ENCODE measurements at places on chromosomes 6 and 20.
A peak's percentile ranks its signal among the peaks of the same experiment; 100 is the strongest.

- DNase-seq, result no peak
Measured at GRCh38 chr6:158043008-158043407, 61.3 kb downstream of the SYNJ2 start.

DNA sequence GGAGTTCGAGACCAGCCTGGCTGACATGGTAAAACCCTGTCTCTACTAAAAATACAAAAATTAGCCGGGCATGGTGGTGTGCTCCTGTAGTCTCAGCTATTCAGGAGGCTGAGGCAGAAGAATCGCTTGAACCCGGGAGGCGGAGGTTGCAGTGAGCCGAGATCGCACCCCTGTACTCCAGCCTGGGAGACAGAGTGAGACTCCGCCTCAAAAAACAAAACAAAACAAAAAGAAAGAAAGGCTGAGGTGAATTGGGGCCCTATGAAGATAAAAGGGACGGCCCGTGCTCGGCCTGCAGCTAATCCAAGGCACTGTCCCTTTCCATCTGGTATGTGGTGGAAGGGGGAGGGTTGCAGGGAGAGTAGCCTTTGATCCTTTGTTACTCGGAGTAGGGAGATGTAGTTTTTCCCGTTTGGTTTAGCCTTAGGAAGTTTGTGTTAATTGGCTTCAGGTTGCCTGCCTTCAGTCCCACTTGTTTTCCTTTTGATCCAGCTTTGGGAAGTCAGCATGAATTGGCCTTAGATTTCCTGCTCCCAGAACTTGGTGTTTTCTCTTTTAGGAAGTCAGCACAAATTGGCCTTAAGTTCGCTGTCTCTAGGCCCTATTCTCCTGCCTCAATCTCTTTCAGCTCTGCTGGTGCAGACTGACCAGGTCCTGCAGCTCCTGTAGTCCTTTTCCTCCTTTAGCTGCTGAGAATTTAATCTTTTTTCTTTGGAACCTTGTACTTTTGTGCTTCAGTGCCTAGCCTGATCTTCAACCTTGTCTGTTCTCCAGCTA lies 36.1 kb upstream of the PAQR8 start:
- DNase-seq, result no peak

- DNase-seq, result no peak
Measured at GRCh38 chr6:166228839-166229528, 61.3 kb upstream of the TBXT start.

GRCh38 chr6:12270551-12271230 lies 19.5 kb upstream of the EDN1 start:
- no peak for DNase-seq

GRCh38 chr20:63704749-63705117 lies 3.0 kb downstream of the ARFRP1 start:
- DNase-seq, result no peak

GRCh38 chr6:30192076-30192475 lies 21.1 kb downstream of the TRIM26 start:
- no peak for DNase-seq

DNA sequence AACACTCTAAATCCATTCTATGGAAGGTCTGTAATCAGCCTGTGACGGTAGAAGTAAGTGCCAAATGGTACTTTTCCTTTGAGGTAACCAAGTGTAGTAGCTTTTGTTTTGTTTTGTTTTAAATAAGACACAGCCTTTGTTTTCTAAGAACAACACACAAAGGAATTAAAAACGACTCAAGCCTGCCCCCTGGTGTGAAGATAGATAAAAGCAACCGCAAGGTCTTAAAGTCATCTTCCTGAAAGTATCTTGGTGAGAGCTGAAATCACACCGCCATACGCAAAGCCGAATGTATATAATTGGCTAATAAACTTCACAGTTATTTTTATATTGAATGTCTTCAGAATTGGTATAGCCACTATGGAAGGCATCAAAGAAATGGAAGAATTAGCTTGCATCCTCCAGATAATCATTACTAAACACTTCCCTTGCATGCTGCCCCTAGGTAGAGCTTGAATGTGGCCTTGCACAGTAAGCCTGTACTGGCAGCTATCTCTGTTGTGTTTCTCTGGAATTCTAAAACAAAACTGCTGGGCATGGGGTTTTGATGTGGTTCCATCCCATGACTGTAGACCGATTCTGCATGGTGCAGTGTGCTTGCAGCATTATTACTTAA lies 95.6 kb downstream of the LAMP5 start:
- DNase-seq, result peak; percentile 26

DNA sequence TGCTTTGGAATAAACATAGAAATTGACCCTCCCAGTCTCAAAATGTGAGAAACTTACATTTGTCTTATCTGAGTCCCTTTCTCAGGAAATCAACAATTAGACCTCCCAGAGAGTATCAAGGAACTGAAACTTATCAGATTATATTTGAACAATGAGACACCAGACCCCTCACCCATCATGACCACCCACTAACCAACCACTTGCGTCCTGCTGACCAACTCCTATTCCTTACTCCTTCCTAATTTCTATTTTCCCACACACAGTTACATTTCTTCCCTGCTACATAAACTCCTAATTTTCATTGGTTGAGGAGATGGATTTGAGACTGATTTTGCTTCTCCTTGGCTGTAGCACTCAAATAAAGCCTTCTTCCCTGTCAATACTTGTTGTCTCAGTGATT lies 97.9 kb downstream of the TPBG start:
- no peak for DNase-seq

DNA sequence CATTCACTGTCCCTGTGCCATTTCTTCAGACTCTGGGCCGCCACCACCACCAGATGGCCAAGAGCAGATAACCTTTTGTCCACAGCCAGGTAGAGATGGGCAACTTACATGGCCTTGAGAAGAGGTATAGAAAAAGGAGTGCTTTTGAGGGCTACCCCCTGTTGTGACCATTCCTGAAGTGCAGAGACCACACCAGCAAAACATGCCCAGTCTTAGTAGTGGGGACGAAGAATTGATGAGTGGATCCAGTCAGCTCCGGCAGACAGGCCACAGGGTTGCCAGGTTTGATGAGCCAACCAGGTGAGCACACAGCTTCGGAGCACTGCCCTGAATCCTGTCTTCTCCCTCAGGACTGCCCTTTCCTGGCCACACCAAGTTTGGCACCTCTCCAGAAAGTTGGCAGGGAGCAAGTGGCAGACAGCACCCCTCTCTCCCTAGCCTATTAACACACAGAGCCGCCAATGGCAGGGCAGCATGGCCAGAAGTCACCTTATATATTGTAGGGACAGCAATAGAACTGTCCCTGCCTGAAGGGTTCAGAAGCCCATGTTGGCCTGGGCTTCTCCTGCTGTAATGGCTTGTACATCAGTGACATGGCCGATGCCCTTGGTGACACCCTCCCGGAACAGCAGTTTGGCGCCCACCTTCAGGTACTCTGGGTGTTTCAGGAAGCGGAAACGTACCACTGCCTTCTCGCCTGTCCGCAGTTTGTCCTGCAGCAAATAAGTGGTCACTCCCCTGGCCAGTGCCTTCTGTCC lies 7.8 kb downstream of the GTPBP2 start:
- DNase-seq, result no peak

DNA sequence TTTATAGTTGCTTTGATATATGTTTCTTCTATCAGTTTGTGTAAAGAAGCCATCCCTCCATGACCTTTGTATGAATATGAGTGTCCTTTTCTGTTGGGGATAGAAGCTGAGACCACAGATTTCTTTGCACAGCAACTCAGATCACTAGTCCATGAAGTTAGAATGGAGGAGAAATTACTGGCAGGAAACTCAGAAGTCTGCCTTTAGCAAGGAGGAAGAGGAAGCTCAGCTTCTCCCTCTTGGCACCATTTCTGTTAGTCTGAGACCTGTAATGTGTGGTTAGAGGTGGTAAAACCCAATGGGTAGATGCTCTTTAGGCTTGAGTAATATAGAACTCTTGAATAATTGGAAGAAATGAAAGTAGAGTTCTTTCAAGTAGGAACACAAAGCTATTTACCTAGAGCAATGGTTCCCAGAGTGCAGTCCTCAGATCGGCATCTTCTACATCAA lies 995.3 kb upstream of the FLRT3 start:
- no peak for DNase-seq

GRCh38 chr6:80640176-80640575 lies 533.7 kb downstream of the BCKDHB start:
- no peak for DNase-seq

DNA sequence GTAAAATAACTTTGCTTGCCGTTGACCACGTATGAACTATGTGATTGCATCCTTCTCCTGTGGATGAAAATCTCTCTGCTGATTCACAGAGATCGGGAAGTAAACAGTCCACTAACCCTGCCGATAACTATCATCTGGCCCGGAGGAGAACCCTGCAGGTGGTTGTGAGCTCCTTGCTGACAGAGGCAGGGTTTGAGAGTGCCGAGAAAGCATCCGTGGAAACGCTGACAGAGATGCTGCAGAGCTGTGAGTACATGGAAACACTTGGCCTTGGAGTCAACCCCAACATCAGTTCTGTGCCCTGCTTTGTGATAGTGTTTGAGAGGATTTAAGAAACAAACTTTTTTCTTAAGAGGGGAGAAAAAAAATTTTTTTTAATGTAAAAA lies 937 bp downstream of the TAF8 start:
- no peak for DNase-seq

GRCh38 chr6:115000736-115001135 lies 657.9 kb upstream of the HS3ST5 start:
- no peak for DNase-seq

GRCh38 chr20:13995841-13996240 lies 525 bp downstream of the MACROD2 start:
- DNase-seq, result no peak

- no peak for DNase-seq
Measured at GRCh38 chr6:159959165-159959975, 9.5 kb upstream of the IGF2R start.

GRCh38 chr20:17749978-17750721 lies 50.4 kb downstream of the BANF2 start:
- no peak for DNase-seq
